ENCODE measurements at places on chromosomes 3 and 15.

DNA sequence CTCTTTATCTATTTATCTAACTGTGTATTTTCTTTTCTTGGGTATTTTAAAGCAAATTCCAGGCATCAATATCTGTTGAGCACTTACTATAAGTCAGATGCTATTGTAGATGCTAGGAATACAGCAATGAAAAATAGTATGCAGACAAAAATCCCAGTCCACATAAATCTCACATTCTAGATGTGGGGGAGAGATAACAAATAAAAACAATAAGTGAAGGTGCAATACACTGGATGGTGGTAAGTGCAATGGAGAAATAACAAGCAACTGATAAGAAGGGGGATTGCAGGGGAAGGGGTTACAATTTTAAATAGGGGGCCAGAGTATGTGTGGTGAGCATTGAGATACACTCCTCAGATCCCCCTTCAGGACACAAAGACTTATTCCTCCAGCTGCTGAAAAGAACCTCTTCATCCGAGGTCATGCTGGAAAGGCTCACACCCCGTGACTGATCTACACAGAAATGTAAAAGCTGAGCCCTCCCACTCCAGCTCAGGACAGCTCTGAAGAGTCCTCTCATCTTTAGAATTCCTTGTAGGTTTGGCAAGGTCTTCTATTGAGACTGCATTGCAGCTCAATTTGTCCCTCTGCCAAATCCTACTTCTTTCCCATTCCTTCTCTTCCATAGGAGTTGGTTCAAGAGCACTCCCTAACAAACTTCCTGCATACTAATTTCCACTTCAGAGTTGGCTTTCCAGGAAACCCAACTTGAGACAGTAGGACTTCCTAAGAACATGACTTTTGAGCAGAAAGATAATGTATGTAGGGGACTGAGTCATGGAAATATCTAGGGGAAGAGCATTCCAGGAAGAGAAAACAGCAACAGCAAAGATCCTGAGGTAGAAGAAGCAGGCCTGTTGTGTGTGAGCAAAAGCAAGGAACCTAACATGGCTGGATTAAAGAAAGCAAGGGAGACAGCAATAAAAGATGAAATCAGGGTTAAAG, 8.1 kb upstream of the SCG3 start:
- DNase-seq: no peak

DNA sequence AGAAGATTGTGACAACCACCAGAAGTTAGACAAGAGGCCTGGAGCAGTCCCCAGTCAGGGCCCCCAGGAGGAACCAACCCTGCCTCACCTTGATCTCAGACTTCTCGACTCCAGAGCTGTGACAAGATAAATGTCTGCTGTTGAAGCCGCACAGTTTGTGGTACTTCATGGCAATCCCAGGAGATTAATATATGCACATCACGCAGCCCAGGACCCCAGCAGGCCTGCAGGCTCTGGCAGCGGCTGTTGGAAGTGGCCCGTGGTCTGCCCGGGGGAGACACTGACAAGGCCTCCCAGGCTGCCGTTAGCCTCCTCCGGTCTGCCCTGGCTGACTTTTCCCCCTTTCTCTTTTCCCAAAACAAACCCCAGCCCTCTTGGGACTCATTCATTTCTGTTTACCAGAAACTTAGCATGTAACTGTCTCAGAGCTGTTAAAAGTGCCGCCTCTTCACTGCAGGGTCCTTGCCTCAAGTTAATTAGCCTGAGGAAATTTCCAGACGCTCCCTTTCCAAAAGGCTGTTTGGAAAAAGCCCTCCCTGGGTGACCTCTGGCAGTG, 183.5 kb upstream of the LYSMD4 start:
- DNase-seq: no peak

DNA sequence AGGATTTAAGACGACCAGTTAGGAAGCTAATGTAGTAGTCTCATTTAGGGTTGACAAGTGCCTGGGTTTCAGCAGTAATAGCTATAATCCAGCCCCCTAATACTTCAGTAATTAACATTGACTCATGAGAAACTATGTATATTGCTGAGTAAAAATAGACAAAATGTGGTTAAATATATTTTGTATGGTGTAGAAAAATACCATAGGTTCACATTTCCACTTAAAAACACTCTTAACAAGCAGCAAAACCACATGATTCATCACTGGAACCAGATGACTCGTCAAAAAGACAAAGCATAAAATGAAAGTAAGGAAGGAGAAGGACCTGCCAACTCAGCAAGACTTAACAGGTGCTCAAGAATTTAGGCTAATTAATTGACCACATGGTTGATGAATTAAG, 288.9 kb downstream of the EFHB start:
- DNase-seq: no peak

- no peak for DNase-seq
These were observed at the start of gene GRAMD2A for GRCh38 chr15:72197460-72198355. GRAMD2A (minus strand) TSS chr15:72197787.

- DNase-seq: no peak
These were observed 491.1 kb upstream of the NR2F2 start for GRCh38 chr15:95839367-95839782.

DNA sequence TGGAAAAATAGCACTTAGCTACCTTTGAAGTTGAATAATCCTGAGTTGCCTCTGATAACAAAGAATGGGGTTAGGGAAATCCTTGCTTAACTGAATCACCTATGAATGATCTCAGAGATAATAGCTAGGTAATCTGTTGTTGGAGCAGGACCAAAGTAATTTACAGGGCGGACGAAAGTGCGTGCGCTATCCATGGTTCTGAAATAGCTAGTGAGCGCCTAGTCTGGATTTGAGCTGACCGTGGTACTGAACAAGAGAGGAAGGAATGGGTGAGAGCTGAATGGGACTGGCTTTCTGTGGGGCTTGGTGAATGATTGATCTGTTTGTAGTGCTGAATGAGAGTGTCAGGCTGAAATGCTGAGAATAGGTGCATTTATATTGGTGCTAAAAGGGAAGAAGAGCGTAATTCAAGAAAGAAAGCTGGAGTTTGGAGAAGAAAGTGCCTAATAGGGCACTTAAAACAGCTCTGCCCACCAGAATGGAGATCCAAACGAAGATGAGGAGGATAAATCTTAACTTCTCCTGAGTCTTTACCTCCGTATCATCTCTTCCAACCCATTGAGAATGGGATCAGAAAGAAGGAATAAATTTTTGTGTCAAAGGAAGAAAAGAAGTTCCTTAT, 10.1 kb downstream of the SCN10A start:
- DNase-seq: no peak

- no peak for DNase-seq
These were observed 62.0 kb downstream of the LEO1 start for GRCh38 chr15:51909584-51909983.

- no peak for DNase-seq
These were observed 35.8 kb upstream of the PPM1L start for GRCh38 chr3:160720123-160720746.

- no peak for DNase-seq
These were observed 17.5 kb upstream of the NMD3 start for GRCh38 chr3:161203485-161204098.

GRCh38 chr15:92392462-92392861, 1.2 kb upstream of the ST8SIA2 start:
- DNase-seq: no peak

GRCh38 chr15:71279757-71280141, 164.5 kb downstream of the THSD4 start:
- DNase-seq: no peak

DNA sequence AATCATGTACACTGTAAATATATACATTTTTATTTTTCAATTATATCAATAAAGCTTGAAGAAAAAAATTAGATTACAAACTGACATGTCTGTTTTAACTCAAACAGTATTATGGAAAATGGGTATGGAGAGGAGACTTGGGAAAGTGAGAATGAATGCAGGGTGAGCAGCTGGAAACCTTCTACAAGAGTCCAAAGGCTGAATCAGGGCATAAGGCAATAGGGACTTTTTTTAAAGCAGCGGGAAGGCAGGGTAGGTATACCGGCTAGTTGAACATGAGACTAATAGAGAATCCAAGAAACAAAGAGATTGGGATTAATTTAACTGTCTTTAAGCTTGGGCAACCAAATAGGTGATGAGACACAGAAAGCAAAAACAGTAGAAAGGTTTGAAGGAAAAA, 145.3 kb downstream of the NR1I2 start:
- DNase-seq: no peak

DNA sequence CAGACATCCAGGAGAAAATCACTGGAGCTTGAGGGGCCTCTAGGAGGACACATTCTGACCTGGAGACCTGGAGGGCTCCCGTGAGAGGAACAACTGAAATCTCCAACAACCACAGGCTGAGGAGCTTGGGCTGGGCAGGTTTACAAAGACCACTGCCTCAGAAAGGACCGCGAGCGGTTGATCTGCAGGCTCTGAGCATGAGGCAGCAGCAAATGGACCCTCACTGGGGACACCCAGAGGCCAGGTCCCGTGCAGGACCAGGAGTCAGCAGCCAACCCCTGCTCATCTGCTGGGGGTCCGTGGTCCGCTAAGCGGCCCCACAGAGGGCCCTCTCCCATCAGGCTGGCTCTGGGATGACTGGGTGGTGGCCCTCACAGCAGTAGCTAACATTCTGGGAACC, 10.5 kb upstream of the EPHB3 start:
- DNase-seq: no peak

- no peak for DNase-seq
These were observed 234.9 kb upstream of the LMCD1 start for GRCh38 chr3:8266730-8267131.

DNA sequence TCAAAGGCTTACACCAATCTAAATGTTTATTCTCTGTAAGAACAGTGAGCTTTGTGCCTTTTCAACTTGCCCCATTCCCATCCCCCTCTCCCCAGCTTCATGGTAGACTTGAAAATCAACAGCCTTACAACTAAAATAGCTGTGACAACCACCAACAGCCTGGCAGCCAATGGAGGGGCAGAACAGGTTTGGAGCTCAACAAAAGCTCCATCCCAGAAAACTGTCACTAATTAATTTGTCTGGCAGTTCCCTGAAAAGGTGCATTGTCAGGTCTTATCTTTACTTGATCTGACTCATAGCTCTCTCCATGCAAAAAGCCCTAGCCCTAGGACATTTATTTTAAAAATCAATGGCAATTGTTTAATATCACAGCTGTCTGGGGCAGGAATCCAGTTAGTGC, 22.6 kb downstream of the MTHFS start:
- no peak for DNase-seq

DNA sequence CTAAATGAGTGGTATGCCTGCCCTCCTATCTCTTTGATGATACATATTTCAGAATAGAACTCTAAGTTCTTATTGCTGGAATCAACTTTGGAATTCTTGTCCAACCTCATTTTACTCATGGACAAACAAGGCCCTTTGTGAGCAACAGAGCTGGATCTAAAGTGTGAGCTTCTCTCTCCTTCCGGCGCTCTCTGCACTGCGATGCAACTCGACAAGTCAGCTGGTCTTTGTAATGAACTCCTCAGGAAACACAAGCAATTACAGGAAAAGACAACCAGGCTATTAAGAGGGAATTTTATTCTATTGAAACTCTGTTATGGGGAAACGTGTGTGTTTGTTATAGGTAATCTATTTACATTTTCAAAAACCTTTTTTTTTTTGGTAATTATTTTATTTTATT, 20.3 kb upstream of the NRROS start:
- no peak for DNase-seq

DNA sequence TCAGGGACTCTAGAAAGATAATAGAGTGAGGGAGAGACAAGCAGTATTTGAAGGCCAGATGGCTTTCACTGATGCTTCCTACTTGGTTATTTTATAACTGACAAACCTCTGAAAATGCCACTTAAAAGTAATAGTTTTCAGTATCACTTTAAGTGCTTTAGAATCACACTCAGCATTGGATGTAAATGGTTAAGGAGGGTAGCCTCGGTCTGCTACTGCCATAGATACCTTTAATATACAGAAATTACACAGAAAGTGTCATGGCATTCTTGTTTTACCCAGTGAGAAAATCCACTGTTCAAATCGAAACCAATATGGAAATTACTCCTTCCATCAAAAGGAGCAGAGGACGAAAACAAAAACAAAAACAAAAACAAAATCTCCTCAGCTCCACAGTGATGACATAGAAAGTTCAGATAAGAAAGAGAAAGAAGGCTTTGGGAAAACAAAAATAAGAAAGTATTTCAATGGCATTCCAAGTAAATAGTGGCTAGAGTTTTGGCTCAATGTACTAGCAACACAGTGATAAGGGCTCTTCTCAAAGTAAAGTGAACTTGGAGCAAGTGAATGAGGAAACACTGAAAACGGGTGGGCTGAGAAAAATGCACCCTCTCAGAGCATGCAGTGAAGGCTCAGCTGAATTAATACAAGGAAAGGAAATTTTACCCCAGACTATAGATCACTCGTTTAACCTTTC, 43.2 kb upstream of the CD47 start:
- no peak for DNase-seq

GRCh38 chr15:50137330-50137761, 18.3 kb upstream of the ATP8B4 start:
- DNase-seq: no peak

DNA sequence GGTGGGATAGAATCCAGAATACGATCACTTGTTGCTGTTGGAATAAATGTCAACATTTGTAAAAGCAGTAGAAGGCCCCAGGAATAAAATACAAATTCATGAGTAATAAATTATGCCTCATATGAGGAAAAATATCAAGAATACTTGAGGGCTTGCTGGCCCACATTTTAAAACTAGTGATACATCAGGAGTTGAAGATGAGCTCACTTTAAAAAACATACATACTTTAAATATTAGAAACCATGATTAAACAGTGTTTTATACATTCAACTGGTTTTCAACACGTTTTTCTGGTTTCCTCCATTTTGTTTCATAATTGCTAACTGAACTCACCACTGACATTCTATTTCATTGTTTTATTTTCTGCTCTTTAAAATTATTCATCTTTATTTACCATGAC, 141.4 kb downstream of the TFG start:
- no peak for DNase-seq

DNA sequence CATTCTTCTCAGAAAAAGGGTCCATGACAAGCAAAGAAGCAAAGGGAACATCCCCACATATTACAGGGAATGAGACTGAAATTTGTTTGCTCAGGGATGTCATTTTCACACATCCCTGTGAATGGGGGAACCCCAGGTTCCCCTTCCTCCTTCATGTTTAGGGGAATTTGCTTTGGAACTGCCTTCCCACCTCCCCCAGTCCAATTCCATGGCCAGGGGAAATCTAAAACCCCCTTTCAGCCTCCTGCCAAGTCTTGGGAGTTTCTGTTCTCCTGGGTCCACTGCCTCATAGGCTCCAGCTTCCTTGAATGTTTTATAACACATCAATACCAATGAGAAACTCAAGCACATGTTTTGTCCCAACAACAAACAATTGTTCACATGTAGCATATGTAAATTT, 297.5 kb upstream of the CTNNB1 start:
- DNase-seq: no peak

- DNase-seq: no peak
These were observed 147.2 kb downstream of the OR4M2 start for GRCh38 chr15:22227411-22228100.
